Heart left ventricle (tissue), 16 donors: ENCODE measurements at places on chromosomes 12 and 14.

GRCh38 chr14:104571246-104571645 is 8.3 kb upstream of the C14orf180 start:
- no peak for DNase-seq

DNA sequence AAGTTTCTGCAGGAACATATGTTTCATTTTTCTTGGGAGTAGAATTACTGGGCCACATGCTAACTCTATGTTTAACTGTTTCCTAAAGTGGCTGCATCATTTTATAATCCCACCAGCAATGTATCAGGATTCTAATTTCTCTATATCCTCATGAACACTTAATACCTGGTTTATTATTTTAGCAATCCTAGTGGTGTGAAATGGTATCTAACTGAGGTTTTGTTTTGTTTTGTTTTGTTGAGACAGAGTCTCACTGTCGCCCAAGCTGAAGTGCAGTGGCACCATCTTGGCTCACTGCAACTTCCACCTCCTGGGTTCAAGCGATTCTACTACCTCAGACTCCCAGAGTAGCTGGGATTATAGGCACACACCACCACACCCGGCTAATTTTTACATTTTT is 6.5 kb downstream of the SPTLC2 start:
- DNase-seq = no peak

GRCh38 chr14:51304438-51304837 is 64.4 kb downstream of the TMX1 start:
- no peak for DNase-seq

GRCh38 chr12:69904777-69905176 is 79.8 kb downstream of the MYRFL start:
- DNase-seq = no peak

- DNase-seq = peak; percentile 32
These were observed 9.4 kb downstream of the PLD4 start for GRCh38 chr14:104933746-104934733.

DNA sequence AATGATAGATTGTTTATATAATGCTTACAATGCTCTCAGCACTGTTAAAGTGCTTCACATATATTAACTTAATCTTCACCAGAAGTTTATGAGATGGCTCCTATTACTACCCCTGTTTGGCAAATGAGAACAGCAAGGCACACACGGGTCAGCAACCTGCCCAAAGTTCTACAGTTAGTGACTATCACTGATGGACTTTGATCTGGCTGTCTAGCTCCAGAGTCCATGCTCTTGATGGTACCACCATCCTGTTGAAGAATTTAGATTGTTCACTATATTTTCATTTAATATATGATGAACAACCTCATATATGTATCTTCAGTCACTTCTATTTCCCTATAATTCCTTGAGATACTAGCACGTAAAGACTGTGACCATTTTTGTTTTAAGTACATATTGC is 10.6 kb downstream of the GLIPR1 start:
- DNase-seq = no peak

DNA sequence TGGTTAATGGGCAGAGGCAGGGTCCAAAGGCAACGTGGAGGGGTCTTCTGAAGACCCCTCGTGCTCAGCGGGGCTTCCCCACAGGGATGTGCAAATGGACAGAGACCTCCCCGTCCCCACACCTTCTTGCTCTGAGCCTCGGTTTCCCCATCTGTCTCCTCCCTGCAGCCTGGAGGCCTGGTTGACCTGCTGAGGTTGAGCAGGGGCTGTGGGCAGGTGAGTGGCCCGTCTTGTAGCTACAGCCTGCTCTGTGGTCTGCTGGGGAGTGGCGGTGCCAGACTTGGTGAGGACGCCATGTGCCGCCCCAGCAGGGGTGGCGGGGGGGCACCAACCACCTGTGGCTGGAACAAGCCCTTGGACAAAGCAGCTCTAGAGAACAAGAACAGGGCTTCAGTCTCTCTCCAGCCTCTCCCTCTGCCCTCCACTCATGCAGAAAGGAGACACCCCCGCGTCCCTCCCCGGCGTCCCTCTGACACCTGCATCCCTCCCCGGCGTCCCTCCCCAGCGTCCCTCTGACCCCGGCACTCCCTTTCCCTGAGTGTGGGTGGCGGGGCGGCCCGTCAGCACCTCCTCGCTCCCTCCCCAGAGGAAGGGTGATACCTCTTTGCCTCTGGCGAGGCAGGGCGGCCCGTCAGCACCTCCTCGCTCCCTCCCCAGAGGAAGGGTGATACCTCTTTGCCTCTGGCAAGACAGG is 83.7 kb downstream of the NOC4L start:
- no peak for DNase-seq

DNA sequence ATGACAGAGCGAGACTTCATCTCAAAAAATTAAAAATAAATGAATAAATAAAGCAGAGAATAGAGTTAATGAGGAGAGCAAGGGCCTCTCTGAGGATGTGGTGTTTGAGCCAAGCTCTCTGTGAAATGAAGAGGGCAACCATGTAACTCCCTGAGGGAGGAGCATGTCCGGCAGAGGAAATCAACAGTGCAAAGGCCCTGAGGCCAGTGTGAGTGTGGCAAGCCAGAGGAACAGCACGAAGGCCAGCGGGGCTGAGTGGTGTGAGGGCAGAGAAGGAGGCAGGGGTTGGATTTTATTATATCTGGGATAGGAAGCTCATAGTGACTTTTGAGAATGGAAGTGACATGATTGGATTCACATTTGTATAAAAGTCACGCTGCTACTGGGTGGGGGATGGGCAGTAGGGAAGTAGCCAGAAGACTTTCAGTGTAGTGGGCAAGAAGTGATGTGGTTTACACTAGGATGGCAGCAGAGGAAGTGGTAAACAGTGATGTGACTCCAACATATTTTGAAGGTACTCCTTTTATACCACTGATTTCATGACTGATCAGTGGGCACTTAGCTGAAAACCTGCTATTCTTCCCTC is 10.3 kb upstream of the LRP1-AS start:
- DNase-seq = no peak

- DNase-seq = no peak
These were observed 205.0 kb upstream of the DCN start for GRCh38 chr12:91387461-91388134.

DNA sequence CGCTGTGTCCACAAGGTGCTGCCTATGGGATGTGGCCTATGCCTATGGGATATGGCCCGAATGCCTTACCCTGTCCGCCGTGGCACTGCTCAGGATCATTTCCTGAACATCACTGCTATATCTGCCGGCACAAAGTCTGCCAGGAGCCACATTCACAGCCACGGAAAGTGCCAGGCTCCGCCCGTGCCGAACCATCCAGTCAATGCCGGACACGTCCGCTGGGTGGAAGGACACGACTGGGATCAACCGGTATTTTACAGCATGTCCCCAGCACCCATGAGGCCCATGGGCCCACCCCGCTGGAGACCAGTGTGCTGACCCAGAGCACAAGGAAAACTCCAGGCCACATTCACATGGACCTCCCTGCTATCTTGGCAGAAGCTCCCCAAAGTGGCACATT is 14.6 kb upstream of the RAB35 start:
- DNase-seq = no peak

DNA sequence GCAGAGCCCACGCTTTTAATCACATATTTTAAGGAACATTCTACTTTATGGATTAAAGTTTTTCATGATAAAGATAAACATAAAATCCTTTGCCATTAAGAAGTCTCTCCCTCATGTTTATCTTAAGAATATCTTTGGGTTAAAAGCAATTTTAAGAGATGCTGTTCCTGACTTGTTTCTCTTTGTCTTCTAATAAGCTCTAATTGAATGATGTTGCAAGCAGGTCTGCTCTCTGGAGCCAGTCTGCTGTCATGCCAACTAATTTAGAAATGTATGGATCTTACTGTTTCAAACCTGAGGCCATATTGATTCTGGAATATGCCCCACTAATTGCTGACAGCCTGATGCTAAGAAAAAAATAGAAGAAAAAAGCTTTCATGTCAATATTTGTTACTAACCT is 173.6 kb downstream of the TTC8 start:
- DNase-seq = no peak

- DNase-seq = no peak
These were observed 70.4 kb downstream of the CHGA start for GRCh38 chr14:92993302-92993701.

- DNase-seq = peak; percentile 11
These were observed 215.4 kb downstream of the FOXN3 start for GRCh38 chr14:89201645-89202044.

DNA sequence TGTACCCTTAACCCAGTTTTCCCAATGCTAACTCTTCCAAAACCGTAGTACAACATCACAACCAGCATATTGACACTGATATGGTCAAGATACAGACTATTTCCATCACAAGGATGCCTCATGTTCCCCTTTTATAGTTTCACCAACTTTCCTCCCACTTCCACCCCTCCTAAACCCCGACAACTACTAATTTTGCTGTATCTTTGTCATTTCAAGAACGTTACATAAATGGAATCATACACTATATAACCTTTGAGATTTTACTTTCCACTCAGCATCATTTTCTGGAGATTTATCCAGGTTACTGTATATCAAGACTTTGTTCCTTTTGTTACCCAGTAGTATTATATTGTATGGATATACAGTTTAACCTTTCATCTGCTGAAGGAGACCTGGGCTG is 88.9 kb downstream of the MED13L start:
- no peak for DNase-seq

DNA sequence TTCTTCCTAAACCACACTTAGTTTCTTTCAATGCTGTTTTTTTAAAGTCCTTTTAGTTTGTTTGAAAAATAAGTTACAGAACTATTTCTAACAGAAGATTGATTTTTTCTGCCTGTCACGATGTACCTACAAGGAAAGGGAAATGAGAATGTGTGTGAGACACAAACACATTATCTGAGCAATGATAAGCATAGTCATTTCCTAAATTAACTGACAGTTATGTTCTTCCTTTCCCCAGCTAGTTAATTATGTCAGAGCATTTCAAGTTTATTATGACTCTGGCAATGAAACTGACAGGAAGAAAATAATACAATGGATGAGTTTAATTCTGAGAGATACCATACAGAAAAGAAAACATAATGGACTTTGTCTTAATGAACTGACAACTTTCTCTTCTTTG is 21.3 kb upstream of the LDHB start:
- no peak for DNase-seq

DNA sequence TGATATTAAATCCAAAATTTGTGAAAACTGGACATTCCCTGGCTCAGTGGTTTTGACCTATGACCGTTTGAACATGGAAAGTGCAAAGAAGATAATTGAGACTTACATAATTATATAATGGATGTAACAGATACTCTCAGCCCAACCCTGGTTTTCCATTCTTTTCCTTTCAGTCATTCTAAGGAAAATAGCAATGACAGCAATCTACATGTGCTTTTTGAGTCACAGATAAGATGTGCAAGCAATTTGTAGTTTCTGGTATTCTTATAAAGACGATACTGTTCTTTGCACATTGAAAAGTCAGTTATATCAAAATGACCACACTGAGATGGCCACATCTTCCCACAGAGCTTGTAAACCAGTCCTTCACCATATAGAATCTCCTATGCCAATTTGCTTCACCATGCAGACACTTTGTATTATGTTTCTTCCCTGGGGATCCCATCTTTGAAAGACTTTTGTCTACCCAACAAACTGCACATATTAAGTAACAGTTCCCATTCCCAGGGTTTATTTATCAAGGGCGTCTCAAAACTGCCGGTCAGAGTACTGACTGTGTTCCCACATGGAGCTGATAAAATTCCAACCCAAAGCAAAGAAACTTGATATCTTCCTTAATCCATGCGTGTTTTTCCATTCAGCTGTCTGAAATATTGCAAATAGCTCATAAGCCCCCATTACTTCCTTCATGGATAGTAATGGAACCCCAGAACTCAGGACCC is 34.8 kb downstream of the PLXNC1 start:
- no peak for DNase-seq

GRCh38 chr14:99430491-99430890 is 50.2 kb downstream of the SETD3 start:
- DNase-seq = no peak
